ENCODE measurements at places on chromosomes 5 and 9.

- no peak for DNase-seq
Observed at GRCh38 chr5:14341571-14342230, 198.6 kb downstream of the TRIO start.

GRCh38 chr5:175772747-175773533 lies 98.4 kb upstream of the CPLX2 start:
- no peak for DNase-seq

DNA sequence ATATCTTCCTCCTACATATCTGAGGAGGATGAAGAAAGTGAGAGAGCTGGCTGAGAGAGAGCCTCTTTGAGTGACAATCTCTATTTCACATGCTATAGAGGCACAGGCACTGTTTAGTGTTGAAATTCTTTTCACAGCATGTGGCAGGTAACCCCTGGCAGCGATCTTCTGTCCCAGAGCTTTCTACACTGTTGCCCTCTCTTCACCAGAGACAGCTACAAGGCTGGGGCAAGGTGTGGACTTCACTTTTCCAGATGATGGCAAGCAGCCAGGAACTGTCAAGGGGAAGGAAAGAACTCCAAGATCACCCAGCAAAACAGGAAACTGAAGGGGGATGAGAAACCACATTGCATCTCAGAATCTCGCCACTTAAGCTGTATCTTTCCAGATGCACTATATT lies 205.2 kb downstream of the CAAP1 start:
- no peak for DNase-seq

DNA sequence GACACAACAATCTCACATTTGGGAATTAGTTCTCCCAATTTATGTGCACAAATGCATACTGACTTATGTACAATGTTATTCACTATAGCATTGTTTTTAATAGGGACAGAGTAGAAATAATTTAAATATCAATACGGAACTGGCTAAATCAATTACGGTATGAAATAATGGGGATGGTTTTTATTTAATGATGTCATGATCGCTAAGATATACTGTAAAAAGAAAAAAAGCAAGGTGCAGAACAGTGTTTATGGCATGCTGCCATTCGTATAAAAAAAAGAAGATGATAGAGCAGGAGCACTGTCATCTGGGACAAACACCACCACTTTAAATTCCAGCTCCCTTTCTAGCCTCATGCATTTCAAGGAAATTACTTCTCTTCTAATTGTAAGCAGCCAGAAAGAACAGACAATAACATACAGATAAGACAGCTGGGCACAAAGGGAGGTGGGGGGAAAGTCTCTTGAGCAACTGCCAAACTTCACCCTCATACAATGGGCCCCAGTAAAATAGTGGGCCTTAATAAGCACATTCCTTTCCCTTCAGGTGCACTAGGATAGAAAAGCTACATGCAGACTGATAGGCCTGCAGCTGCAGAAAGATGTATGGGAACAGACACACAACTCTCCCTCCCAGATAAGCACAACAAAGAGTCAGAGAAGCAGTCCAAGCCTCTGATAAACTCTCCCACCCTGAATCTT lies 8.4 kb downstream of the SREK1IP1 start:
- no peak for DNase-seq

DNA sequence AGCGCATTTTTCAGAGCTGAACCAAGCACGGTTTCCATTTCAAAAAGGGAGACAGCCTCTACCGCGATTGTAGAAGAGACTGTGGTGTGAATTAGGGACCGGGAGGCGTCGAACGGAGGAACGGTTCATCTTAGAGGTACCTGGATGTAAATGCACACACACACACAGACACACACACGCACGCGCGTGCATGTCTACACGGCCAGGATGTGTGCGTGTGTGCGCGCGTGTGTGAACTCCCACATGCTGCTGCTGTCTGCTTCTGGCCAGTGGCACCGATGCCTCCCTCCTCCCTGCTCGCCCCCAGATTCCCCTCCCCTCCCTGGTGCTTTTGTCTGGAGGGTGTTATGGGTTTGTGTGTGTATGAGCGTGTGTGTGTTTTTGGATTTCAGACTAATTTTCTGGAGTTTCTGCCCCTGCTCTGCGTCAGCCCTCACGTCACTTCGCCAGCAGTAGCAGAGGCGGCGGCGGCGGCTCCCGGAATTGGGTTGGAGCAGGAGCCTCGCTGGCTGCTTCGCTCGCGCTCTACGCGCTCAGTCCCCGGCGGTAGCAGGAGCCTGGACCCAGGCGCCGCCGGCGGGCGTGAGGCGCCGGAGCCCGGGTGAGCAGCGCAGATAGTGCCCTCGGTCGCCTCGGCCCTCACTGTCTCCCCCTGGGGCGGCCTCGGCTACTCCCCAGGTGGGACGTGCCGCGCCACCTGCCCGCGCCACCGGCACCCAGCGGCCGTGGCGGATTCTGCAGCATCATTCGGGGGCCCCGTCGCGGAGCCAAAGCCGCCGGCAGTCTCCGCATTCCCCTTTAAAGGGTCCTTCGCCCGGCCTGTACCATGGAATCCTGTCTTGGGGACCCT lies at the start of gene NTRK2:
Gene NTRK2, plus strand, starts transcription at position 442 of the 850 bp plus-strand sequence. CDS start 1,020 bp downstream, outside the sequence.
- peak; percentile 55 for DNase-seq

- peak; percentile 3 for DNase-seq
Observed at GRCh38 chr5:5140479-5141338, 579 bp downstream of the ADAMTS16 start.

- no peak for DNase-seq
Observed at GRCh38 chr5:147454996-147455677, 54.7 kb downstream of the DPYSL3 start.

DNA sequence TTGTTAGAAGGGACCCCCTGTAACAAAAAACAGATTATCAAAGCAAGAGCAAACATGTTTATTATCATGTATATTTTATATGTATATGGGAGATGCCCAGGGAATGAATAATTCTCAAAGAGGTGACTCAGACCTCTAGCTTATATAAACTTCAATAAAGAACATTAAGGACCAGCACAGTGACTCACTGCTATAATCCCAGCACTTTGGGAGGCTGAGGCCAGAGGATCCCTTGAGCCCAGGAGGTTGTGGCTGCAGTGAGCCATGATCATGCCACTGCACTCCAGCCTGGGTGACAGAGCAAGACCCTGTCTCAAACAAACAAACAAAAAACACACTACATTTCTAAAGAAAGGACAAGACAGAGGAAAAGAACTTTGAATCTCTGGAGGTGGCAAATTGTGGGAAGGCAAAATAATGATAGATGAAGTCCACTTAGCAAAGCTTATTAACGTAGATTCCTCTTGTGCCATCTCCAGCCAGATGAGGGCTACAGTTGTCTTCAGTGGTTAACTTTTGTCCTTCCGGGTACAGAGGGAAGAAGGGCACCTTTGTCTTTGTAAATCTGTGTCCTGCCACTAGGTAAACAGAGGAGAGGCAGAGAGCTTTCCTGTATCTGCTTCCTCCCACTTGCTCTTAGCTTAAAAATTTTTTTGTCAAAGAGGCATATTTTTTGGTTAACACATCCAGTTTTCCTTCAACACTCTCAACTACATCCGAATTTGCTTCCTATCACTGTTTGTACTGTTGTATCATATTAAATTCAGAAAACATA lies 7.5 kb upstream of the RFK start:
- DNase-seq: no peak

DNA sequence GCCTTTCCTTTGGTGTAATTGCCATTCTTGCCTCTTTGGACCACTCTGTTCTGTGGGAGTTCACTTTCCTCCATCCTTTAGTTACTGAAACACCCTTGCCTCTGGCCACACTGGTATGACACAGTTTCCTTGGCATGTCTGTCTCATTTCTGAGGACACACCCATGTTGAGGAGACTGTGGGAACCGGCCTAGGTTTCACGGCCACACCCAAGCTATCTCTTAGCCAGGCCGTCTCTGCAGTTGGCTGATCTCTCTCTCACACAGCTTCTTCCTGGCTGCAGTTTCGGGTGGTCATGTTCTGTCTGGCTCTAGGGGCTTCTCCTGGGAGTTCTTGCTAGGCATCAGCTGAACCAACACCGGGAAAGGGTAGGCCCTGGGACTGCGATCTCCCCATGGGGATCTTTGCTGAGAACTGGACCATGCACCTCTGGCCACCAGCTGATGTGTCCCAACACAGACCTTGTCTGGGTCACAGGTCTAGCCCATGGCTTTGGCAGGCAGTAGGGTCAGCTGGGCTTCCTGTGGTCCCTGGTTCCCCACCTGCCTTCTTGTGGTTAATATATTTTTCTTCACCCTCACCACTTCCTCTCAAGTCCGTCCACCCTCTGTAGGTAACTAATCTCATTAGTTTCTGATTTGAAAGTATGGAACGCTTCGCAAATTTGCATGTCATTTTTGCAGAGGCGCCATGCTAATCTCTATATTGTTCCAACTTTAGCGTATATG lies 24.9 kb downstream of the ARHGEF37 start:
- peak; percentile 89 for DNase-seq

- DNase-seq: no peak
Observed at GRCh38 chr9:134385915-134386314, 59.7 kb downstream of the RXRA start.

- DNase-seq: peak; percentile 29
Observed at GRCh38 chr5:125550274-125550673, 803.8 kb upstream of the ZNF608 start.

DNA sequence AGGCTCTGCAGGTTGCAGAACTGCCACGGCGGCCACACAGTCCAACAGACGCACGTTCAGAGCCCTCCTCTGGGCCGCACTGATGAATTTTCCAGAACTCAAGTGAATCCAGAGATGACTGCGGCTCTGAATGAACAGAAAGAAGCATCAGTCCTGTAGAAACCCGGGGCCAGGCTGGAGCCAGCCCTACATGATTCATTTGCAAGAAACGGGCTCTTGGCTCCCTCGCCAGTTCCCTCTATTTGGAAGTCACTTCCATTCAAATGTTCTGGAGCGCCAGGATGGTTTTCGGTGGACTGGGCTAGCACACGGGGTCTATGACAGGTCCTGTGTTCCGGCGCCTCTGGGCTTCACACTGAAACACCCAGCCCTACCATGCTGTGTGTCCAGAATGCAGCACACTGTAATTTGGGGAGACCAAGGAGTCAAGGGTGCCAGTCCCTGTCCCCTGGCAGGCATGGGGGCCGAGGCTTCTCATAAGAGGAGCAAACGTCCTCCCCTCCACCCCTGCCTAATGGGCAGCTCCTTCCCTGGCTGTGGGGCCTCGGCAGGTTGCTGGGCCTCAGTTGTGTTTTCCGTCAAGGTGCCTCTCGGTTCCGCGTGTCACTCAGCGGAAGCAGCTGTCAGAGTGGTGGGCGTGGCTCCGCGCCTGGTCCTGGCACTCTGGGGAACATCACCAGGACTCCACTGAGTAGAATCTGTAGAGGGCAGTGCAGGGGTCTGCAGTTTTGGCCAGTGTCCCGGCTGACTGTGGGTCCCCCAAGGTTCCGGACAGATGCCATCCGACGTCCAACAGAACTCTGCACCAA lies 18.1 kb upstream of the COL5A1 start:
- DNase-seq: no peak

DNA sequence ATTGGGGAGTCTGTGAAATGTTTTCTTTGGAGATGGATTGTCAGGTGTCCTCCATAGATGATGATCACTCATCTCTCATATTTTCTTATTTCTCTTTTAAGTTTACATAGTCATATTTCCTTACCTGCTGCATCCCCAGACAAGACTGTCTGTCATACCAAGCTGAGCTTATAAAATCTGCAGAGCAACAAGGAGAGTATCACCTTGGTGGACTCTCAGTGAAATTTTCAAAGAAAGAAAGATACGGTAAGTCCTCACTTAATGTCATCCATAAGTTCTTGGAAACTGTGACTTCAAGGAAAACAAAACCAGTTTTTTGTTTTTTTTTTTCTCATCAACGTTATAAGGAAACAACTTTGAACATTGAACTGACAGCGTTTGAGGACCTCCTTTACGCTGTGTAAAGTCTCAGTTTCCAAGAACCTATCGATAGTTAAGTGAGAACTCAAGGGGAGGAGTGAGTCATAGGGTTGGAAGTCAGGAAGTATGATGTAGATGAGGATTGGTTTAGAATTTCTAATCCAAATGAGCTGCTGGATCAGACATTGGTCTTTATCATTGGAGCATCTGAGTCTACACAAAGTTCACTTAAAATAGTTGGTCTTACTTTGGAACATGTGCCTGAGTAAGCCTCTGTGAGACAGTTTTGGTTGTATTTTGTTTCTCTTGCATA lies 45.5 kb downstream of the SPIN1 start:
- peak; percentile 64 for DNase-seq

GRCh38 chr5:157828944-157829639 lies 29.9 kb downstream of the CLINT1 start:
- no peak for DNase-seq

- DNase-seq: no peak
Observed at GRCh38 chr5:28779161-28779754, 1740.9 kb upstream of the CDH9 start.

DNA sequence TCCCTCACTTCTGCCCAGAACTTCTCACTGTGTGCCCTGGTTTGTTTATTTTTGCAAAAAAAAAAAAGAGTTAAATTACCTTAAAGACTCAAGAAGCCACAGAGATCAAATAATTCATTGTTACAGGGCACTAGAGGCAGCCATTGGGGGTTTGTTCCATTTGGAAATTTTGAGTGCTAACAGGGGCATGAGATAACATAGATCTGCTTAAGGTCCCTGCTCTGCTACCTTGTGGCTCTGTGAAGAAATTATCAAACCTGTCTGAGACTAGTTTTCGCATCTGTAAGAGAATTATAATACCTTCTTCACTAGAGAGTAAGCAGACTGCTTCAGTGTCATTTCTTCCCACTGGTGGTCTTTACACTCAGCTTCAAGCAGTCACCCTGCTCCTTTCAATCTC lies 394 bp downstream of the TLR4 start:
- no peak for DNase-seq

GRCh38 chr5:137054335-137054734 lies 444.8 kb downstream of the SPOCK1 start:
- no peak for DNase-seq

DNA sequence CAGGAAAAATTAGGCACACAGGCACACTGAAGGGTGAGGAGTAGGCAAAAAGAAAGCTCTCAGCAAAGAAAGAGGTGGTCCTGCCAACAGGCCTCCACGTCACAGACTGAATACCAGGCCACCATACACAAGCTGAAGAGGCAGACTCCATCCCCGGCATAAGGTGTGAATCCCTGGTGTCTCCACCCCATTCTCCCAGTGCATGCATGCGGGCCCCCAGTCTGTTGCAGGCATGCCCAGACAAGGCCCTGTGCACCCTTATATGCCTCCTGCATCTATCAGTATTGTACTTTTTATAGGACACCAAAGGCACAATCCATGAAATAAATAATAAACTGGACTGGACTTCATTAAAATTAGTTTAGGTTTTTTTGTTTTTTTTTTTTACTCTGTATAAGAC lies 73.1 kb downstream of the RGMB start:
- no peak for DNase-seq

- DNase-seq: no peak
Observed at GRCh38 chr5:43530648-43531047, 15.7 kb upstream of the C5orf34 start.

- DNase-seq: no peak
Observed at GRCh38 chr9:22169727-22170503, 160.8 kb upstream of the CDKN2B start.

DNA sequence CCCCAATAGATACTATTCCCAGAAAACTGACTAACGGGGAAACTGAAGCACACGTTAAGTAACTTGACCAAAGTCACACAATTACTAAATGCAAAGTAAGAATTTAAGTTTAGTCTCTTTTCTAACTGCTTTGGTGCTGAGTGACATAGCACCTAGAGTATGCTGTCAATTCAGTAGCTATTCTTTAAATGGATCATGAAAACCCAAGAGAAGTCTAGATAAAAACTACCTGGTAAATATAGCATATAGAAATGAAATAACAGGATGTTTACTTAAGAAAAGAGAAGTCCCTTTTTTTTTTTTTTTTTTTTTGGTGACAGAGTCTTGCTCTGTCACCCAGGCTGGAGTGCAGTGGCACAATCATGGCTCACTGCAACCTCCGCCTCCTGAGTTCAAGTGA lies 129.2 kb downstream of the PDE4D start:
- DNase-seq: no peak

GRCh38 chr5:180494510-180495181 lies 467 bp downstream of the CNOT6 start:
- DNase-seq: peak; percentile 32

Measured in kidney tubule cell (primary cell).